ENCODE measurements at places on chromosomes 13 and 19.

- H3K4me1 ChIP-seq, result peaks cover 25% of the 10 kb centered on the region
- peaks cover 6% of the 10 kb centered on the region for H3K36me3 ChIP-seq
- no peaks in the 10 kb centered on the region for H3K27me3 ChIP-seq
- H3K27ac ChIP-seq, result peak overlapping the region; percentile 98
- H3K4me3 ChIP-seq, result peak overlapping the region; percentile 80
Measured at GRCh38 chr19:13731147-13731964, 33.0 kb upstream of the MRI1 start.

- peak overlapping the region; percentile 12 for H3K27ac ChIP-seq
- no peak overlapping the region for H3K4me3 ChIP-seq
- H3K27me3 ChIP-seq, result no peaks in the 10 kb centered on the region
- no peak for DNase-seq
- H3K36me3 ChIP-seq, result peaks cover 97% of the 10 kb centered on the region
- peaks cover 5% of the 10 kb centered on the region for H3K4me1 ChIP-seq
Measured at GRCh38 chr19:5592531-5593342, 25.0 kb upstream of the TINCR start.

GRCh38 chr13:53298396-53298795 is 269.8 kb downstream of the OLFM4 start:
- no peak for DNase-seq
- no peak overlapping the region for H3K4me3 ChIP-seq
- H3K4me1 ChIP-seq, result no peaks in the 10 kb centered on the region
- H3K27ac ChIP-seq, result no peak overlapping the region
- no peaks in the 10 kb centered on the region for H3K27me3 ChIP-seq

DNA sequence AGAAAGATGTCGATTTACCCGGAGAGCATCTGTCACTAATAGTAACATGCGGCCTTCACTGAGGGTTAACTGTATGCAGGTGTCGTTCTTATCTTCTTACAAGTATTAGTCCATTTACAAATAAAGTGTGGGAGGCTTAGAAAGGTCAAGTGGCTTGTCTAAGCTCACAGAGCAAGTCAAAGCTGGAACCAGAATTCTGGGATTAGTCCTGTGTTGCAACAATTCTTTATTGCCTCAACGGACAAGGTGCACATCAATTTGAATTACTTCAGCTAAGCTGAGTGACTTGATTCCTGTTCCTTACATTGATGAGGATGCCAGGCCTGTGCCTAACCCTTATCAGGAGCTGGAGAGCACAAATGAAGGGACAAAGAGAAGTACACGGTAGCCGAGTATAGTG is 1193.6 kb downstream of the UQCRFS1 start:
- no peaks in the 10 kb centered on the region for H3K27me3 ChIP-seq
- no peak overlapping the region for H3K27ac ChIP-seq
- no peaks in the 10 kb centered on the region for H3K36me3 ChIP-seq
- no peak overlapping the region for H3K4me3 ChIP-seq

DNA sequence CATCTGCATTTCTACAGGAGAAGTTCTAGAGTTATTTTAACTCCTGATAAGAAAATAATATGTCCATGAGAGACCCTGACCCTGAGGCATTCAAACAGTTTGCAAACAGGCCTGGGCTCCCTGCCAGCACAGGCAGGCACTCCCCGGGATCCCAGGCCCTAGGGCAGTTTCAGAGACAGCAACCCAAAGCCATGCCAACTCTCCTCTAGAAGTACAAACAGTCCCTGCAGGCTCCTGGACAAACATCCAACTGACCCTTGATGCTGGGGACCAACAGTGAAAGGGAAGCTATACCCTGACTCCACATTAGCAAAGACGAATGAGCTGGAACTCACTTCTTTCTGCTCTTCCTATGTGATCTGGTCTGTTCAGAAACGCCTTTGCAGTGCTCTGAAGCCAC is 44.8 kb downstream of the CCDC70 start:
- no peak for DNase-seq
- H3K36me3 ChIP-seq, result no peaks in the 10 kb centered on the region
- peaks cover 6% of the 10 kb centered on the region for H3K27me3 ChIP-seq
- H3K27ac ChIP-seq, result no peak overlapping the region

DNA sequence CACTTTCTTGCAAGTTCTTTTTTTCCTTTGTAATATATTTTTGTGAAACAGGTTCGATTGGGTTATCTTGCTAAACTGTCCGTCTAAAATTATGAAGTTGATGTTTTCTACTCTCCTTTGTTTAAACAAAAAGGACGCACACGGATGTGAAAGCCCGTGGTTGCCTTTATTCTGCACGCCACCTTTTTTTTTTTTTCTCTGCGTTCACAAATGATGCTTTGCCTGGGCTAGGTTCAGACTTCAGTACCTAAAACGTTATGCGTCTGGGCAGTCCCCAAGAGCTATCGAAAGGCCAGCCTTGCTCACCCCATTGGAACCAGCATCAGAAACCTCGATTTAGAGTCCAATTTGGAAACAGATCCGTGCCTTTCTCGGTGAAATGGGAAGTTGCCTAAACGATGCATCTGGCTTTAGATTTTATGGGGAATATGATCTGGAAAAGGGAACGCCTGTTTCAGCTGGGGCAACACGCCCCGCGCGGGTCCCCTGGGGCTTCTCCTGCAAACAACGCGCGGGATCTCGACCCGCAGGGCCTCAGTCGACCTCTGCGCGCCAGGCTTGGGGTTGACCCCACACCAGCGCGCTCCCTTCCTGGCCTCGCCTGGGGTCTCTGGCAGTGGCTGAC is 113.9 kb downstream of the KCNRG start:
- peak overlapping the region; percentile 45 for H3K27ac ChIP-seq
- peak; percentile 42 for DNase-seq
- peak overlapping the region; percentile 66 for H3K4me3 ChIP-seq
- H3K36me3 ChIP-seq, result peaks cover 5% of the 10 kb centered on the region
- H3K27me3 ChIP-seq, result peaks cover 75% of the 10 kb centered on the region

DNA sequence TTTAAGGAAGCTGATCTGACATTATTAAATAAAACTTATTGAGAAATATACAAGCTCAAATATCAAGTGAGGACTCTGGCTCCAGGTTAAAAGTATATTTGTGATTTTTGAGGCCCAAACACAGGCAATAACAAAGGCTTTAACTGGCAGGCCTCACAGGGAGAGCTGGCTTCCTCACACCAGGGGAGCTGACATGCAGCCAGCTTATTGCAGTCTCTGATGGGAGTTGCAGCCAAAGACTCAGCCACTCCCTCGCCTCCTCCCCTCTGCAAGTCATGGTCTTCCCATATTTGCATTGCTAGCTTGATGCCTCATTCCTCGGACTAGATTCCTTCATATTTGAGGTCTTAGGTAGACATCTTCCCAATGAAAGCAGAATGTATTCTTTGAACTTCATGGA is 647.1 kb upstream of the SLITRK6 start:
- H3K4me1 ChIP-seq, result no peaks in the 10 kb centered on the region
- H3K36me3 ChIP-seq, result no peaks in the 10 kb centered on the region
- no peak overlapping the region for H3K27ac ChIP-seq
- no peaks in the 10 kb centered on the region for H3K27me3 ChIP-seq

- peak; percentile 49 for DNase-seq
- H3K4me1 ChIP-seq, result peaks cover 19% of the 10 kb centered on the region
- no peak overlapping the region for H3K27ac ChIP-seq
- H3K4me3 ChIP-seq, result no peak overlapping the region
- no peaks in the 10 kb centered on the region for H3K27me3 ChIP-seq
Measured at GRCh38 chr19:48506138-48506733, 5.4 kb downstream of the LMTK3 start.

DNA sequence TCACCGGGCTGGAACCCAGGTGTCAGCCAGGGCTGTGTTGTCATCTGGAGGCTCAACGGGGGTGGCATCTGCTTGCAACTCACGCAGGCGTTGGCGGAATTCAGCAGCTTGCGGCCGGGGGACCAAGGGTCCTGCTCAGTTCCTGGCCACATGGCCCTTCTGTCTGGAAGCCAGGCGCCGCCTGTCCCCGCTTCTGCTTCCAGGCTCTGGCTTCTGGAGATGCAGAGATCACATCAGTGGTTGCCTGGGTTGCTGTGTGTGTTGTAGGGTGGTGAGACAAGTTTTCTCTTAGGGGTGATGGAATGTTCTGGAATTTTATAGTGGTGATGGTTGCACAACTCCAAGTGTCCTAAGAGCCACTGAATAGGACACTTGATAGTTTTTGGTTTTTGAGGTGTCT is 5.0 kb downstream of the ADAT3 start:
- peak overlapping the region; percentile 13 for H3K4me3 ChIP-seq
- peaks cover 54% of the 10 kb centered on the region for H3K4me1 ChIP-seq
- peak overlapping the region; percentile 86 for H3K27ac ChIP-seq

DNA sequence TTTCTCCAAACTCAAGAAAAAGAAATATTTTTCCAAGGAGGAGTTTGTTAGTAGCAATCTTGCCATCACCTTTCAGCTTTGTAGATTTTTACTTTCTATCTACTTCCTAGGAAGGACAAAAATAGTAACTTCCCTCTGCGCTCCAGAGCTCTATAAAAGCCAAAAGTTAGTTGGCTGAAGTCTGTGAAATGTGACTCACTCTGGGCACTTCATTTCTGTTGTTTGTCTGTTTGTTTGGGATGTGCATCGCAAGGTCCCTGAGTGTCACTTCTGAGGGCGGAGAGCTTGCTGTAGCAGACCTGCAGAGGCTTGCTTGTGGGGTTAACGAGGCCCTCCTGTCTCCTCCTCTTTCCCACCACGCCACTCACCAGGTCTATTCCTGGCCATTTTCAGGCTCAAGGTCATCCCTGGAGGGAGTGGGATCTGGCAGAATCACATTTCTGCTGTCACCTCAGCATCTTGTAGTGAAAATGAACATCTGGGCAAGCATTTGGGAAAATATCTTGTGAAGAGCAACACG is 307.6 kb downstream of the GPC6 start:
- H3K27ac ChIP-seq, result no peak overlapping the region
- no peak overlapping the region for H3K4me3 ChIP-seq
- H3K4me1 ChIP-seq, result no peaks in the 10 kb centered on the region
- no peaks in the 10 kb centered on the region for H3K36me3 ChIP-seq

DNA sequence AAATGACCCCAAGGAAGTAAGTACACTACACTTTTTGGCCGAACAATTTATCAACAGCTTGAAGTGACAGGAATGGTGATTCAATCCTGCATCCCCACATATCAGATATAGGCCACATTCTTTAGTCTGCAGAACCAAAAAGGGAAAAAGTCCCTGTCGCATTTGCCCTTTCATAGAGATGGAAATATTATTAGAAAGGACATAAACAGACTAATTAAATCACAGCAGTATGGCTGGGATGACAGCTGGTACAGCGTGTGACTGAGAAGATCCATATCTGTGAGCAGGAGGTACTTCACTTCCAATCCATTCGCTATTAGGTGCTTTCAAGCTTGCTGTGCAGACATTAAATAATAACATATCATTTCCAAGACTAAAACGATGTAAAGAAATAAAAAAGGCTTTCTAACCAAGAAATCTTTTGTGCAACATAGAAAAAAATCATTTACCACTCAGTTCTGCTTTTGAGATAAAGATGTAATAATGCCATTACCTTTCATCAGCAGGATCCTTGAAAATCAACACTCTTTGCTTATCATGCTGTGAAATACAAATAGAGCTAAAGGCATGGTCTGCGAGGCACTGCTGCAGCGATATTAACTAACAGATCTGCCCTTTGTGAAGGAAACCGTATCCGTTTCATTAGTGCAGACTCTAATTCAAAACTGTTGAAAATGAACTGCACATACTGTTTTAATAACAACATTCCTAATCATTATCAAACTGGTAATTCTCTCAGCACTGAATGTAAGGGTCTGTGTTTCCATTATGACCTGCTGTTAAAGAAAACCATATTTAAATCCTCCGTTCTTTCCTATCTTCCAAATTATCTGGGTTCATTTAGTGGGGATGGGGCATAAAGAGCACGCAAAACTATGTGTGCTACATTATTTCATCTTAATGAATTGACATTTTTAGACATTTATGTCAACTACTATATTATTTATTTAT is 245.6 kb downstream of the DACH1 start:
- H3K27me3 ChIP-seq, result no peaks in the 10 kb centered on the region
- no peak overlapping the region for H3K4me3 ChIP-seq
- DNase-seq, result no peak

GRCh38 chr19:49635530-49636232 is 4.3 kb downstream of the RRAS start:
- no peak for DNase-seq
- H3K36me3 ChIP-seq, result peaks cover 3% of the 10 kb centered on the region
- H3K27ac ChIP-seq, result peak overlapping the region; percentile 38
- H3K27me3 ChIP-seq, result no peaks in the 10 kb centered on the region
- H3K4me1 ChIP-seq, result peaks cover 20% of the 10 kb centered on the region

GRCh38 chr13:90867336-90867683 is 480.2 kb upstream of the MIR17HG start:
- no peak overlapping the region for H3K27ac ChIP-seq
- H3K27me3 ChIP-seq, result no peaks in the 10 kb centered on the region
- H3K4me3 ChIP-seq, result no peak overlapping the region
- H3K36me3 ChIP-seq, result no peaks in the 10 kb centered on the region
- no peak for DNase-seq
- H3K4me1 ChIP-seq, result no peaks in the 10 kb centered on the region

DNA sequence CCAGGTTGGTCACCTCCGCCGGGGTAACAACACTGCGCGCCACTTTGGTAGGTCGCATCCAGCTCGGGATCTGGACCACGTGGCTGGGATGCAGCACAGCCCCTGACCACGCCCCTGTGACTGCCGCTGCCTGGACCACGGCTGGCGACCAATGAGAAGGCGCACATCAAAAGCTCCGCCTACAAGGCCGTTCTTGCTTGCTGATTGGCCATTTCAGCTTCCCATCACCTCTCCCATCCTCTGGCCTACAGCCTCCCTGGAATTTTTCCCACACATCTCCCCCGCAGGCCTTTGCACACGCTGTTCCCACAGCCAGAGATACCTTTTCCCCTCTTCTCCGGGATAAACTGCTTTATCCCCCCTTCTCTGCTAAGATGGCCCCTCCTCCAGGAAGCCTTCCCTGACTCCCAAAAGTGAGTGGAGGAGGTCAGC is 12.5 kb upstream of the MAP1S start:
- no peak for DNase-seq
- no peak overlapping the region for H3K27ac ChIP-seq
- peaks cover 1% of the 10 kb centered on the region for H3K4me1 ChIP-seq
- no peaks in the 10 kb centered on the region for H3K36me3 ChIP-seq
- H3K27me3 ChIP-seq, result no peaks in the 10 kb centered on the region
- H3K4me3 ChIP-seq, result no peak overlapping the region

GRCh38 chr19:31303262-31303815 is 45.9 kb downstream of the TSHZ3 start:
- H3K4me1 ChIP-seq, result no peaks in the 10 kb centered on the region
- peaks cover 2% of the 10 kb centered on the region for H3K27me3 ChIP-seq
- H3K27ac ChIP-seq, result no peak overlapping the region
- DNase-seq, result no peak
- H3K4me3 ChIP-seq, result no peak overlapping the region
- H3K36me3 ChIP-seq, result no peaks in the 10 kb centered on the region

DNA sequence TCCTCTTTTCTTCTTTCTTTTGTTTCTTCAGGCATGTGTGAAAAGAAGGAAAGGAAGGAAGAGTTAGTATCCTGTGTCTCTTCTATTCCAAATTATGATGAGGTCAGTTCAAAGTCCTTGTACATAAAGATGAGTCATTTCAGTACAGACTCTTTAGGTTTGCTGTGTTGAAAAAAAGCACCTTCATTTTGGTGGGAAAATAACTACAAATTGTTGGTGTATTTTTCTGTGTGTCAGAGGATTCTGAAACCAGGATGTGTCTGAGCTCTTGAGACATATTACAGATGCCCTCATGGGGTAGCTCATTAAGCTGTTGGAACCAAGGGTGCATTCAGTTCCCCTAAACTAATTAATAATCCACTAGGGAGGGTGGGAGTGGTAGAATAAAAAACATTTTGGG is 5.8 kb upstream of the HSPH1 start:
- no peak overlapping the region for H3K27ac ChIP-seq
- H3K4me3 ChIP-seq, result no peak overlapping the region
- H3K36me3 ChIP-seq, result peaks cover 5% of the 10 kb centered on the region
- DNase-seq, result no peak
- H3K27me3 ChIP-seq, result peaks cover 1% of the 10 kb centered on the region
- H3K4me1 ChIP-seq, result peaks cover 20% of the 10 kb centered on the region
